KBM-7 (cell line): ENCODE measurements at places on chromosomes 7 and 10.

DNA sequence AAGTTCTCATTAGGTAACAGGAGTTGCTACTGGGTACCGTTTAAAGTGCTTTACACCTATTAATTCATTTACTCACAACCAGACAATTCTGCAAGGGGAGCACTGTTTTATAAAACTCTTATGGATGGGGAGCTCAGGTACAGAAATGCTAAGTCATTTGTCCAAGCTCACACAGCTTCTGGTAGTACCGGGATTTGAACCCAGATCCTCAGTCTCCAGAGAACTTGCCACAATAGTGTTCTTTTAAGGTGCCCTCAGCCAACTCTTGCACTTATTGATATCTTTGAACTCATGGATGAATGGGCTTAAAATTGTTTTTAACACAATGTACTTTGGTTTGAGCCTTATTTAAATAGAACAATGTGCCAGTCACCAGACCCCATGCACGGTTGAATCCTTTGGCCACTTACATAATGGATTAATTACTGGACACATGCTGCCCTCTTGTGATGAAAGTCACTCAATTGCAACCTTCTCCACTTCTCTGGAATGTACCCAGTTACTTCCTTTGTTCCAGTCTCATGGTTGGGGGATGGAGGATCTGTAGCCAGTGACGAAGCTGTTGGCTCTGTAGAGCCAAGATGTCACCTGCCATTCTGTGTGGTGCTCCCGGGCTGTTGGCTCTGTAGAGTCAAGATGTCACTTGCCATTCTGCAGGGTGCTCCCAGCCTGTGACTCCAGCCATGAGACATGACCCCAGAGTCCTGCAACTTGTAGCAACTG, 65.6 kb downstream of the NOD1 start:
- peak; percentile 63 for DNase-seq

- DNase-seq: no peak
These were observed 49.9 kb upstream of the CD36 start for GRCh38 chr7:80588591-80588990.

GRCh38 chr10:121266370-121266769, 331.9 kb downstream of the FGFR2 start:
- DNase-seq: no peak

- no peak for DNase-seq
These were observed 36.3 kb downstream of the SUFU start for GRCh38 chr10:102540023-102540422.

- DNase-seq: peak; percentile 6
These were observed 242.5 kb upstream of the HABP2 start for GRCh38 chr10:113310347-113310746.
